ENCODE measurements at places on chromosomes 5 and 9. TPM values are rescaled to one million over a fixed set of nuclear protein-coding genes. Genes with fewer than 3 reads are reported as not detected.

GLRA1 gene
- not detected for total RNA-seq

BHMT2 gene
- total RNA-seq = not detected

PIGO gene
- total RNA-seq = 31.6 TPM

DNA sequence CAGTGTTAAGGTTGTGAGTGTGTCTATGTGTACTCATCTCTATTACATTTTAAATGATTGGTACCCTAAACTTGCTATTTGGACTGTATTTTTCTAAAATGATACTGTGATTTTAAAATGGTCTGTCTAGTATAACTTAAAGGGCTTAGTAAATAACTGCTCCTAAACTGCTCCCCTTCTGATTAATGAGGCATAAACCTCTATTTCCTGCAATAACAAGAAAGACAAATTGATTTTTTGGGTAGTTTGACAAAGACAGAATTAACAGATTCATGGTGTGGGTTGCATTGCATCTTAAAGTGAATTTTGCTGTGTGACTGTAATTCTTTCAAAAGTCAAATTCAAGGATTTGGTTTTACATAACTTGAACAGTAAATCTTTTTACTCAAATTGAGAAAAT, 8.1 kb upstream of the LRRTM2 start:
- H3K27ac ChIP-seq = no peak overlapping the region
- H3K27me3 ChIP-seq = no peaks in the 10 kb centered on the region
- peaks cover 8% of the 10 kb centered on the region for H3K36me3 ChIP-seq
- no peaks in the 10 kb centered on the region for H3K4me1 ChIP-seq
- no peak for DNase-seq

DNA sequence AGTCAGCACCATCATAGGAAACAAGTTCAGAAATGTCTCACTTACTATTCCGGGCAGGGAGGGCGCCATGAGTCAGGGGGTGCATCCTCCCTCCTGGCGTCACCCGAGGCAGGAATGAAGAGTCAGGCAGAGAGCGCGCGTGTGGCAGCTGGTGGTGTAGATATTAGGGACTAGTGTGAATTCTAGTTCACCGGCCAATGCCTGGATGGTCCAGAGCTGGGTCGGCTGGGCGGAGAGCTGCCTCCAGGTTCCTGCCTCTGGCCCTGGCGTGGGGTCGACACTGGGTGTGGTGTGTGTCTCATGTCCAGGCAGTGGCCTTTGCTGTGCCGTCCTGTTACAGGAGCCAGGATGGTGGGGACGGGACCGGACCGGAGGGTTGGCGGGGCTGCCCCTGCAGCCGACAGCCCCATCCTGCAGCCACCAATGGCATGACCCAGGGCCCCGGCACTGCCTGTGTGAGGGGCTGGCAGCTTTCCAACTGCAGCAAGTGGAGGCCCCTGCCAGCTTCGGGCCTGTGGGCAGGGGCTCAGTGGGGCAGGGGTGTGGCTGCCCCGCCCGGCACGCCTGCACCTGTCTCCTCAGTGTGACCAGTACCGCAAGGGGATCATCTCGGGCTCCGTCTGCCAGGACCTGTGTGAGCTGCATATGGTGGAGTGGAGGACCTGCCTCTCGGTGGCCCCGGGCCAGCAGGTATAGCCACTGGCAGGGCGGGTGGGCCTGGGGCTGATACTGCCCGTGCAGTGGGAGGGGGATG, 9.1 kb downstream of the DIPK1B start:
- H3K4me1 ChIP-seq = peaks cover 22% of the 10 kb centered on the region
- peaks cover 25% of the 10 kb centered on the region for H3K36me3 ChIP-seq
- H3K4me3 ChIP-seq = no peak overlapping the region
- peaks cover 3% of the 10 kb centered on the region for H3K27me3 ChIP-seq

DNA sequence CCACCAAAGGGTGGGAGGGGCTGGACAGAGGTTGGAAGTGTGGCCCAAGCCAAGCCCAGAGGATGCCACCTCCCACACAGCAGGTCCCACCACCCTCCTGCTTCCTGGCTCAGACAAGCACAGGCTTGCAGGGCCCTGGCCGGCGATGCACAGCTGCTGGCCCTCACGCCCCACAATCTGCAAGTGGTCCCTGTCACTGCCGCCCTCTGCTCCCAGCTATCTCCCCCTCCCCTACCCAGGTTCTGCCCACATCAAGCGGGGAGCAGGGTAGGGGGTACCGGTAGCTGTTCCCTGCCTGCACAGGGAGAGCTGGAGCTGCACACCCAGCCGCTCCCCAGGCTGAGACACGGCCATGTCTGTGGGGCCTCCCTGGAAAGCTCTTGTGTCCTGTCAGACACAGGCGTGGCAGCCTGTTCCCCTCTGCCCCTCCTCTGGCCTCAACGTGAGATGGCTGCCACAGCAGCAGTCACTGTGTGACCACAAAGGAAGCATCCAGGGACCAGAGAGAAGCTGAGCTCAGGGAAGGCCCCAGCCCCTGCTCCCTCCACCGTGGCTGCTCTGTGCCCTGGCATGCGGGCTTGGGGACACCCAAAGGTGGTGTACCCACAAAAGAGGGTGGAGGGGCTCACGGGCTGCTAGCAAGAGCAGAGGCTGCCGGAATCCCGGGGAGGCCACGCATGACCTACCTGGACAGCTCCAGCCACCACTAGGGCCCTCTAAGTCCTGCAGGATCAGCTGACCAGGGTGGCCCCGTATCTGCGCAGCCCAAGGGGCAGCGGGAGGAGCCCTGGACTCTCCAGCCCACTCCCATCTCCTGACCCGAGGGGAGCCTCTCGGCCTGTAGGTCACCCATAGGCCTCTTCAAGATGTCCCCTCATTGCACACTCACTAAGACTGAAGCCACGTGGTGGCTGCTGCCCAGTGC, 10.9 kb upstream of the ZDHHC11 start:
- no peaks in the 10 kb centered on the region for H3K4me1 ChIP-seq
- no peak overlapping the region for H3K27ac ChIP-seq
- H3K27me3 ChIP-seq = no peaks in the 10 kb centered on the region
- H3K36me3 ChIP-seq = peaks cover 7% of the 10 kb centered on the region
- no peak for DNase-seq

GRCh38 chr9:121811140-121811539, 159.7 kb downstream of the DAB2IP start:
- H3K27me3 ChIP-seq = no peaks in the 10 kb centered on the region
- no peaks in the 10 kb centered on the region for H3K36me3 ChIP-seq
- no peak overlapping the region for H3K4me3 ChIP-seq
- H3K4me1 ChIP-seq = no peaks in the 10 kb centered on the region
- DNase-seq = no peak

DNA sequence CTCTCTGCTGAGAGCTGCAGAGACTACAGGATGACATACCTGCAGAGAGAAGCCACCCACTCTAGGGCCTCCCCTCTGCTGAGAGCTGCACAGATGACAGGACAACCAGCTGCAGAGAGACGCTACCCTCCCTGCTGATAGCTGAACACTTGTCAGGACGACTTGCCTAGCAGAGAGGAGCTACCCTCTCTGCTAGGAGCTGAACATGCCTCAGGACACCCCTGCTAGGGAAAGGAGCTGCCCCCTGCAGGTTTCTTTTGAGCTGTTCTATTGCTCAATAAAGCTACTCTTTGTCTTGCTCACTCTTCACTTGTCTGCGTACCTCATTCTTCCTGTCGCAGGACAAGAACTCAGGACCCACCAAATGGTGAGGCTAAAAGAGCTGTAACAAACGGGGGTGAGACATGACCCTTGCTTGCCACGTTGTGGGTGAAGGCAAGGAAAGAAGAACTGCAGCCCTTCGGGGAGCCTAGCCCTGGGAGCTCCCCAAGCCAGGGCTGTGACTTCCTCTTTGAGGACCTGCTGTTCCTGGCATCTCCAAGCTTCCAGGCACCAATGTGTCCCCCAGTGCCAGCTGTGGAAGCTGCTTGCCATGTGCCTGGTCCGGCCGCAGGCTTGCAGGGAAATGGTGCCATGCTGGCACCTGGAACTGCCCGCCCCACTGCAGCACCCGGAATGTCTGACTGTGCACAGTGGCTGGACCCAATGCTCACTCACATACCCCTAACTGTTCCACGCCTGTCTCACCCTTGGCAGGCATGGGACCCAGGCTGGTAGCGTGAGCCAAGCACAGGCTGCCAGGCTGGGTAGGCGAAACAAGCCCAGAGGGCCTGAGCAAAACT, 5.1 kb upstream of the TESK1 start:
- no peaks in the 10 kb centered on the region for H3K36me3 ChIP-seq
- H3K27me3 ChIP-seq = no peaks in the 10 kb centered on the region
- H3K4me3 ChIP-seq = no peak overlapping the region

GRCh38 chr9:125547368-125547767, 159.6 kb downstream of the MAPKAP1 start:
- H3K4me1 ChIP-seq = no peaks in the 10 kb centered on the region
- DNase-seq = no peak
- H3K4me3 ChIP-seq = no peak overlapping the region

DNA sequence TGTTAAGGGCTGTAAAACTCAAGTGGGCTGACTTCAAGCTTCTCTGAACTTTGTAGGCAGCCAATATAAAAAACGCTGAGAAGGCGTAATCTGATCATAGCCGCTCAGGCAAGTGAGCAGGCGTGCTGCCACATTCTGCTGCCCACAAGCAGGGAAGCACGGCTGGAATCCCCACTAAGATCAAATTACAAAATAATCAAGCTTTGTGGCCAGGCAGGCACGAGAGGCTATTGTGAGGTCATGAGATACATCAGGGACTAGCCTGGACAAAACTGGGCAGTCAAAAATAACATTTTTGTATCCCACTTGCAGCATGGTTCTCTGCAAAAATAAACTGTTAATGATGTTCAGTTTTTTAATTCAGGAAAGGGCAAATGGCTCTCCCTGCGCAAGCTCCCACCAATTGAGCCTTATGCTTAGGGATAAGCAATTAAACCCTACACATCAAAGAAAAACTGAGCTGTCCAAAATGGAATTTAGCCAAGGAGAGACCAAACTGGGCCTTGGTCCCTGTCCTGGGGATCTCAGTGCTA, 64.0 kb downstream of the POU5F2 start:
- no peak for DNase-seq
- H3K4me3 ChIP-seq = no peak overlapping the region
- no peak overlapping the region for H3K27ac ChIP-seq
- H3K27me3 ChIP-seq = no peaks in the 10 kb centered on the region
- no peaks in the 10 kb centered on the region for H3K36me3 ChIP-seq
- peaks cover 3% of the 10 kb centered on the region for H3K4me1 ChIP-seq

GRCh38 chr9:129570450-129571297, 50.2 kb downstream of the C9orf50 start:
- H3K4me3 ChIP-seq = no peak overlapping the region
- peaks cover 33% of the 10 kb centered on the region for H3K27me3 ChIP-seq
- peaks cover 24% of the 10 kb centered on the region for H3K4me1 ChIP-seq
- no peak for DNase-seq

GRCh38 chr9:98931600-98932389, 11.9 kb upstream of the COL15A1 start:
- no peaks in the 10 kb centered on the region for H3K4me1 ChIP-seq
- DNase-seq = no peak
- H3K4me3 ChIP-seq = no peak overlapping the region
- peaks cover 49% of the 10 kb centered on the region for H3K27me3 ChIP-seq
- no peak overlapping the region for H3K27ac ChIP-seq
- H3K36me3 ChIP-seq = no peaks in the 10 kb centered on the region

GRCh38 chr9:14061936-14062585, 251.9 kb downstream of the NFIB start:
- no peaks in the 10 kb centered on the region for H3K27me3 ChIP-seq
- no peaks in the 10 kb centered on the region for H3K36me3 ChIP-seq
- no peaks in the 10 kb centered on the region for H3K4me1 ChIP-seq
- DNase-seq = no peak
- no peak overlapping the region for H3K27ac ChIP-seq

DNA sequence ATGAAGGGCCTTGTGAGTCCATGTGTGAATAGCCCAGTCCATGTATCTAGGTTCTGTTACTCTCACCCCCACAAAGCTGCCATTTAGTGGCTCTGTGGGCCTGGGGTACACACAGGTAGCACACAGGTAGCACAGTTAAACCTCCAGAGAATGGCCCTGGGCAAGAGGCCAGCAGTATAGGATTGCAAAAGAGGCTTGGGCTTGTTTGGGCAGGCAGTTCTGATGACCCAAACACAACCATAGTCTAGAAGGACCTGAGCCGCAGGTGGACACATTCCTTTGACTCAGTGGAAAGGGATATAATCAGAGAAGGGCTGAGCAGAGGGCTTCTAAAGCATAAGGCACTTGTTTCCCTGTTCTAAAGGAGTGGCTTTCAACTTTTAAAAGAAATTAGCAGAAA, 326.8 kb upstream of the SGCD start:
- H3K27ac ChIP-seq = no peak overlapping the region
- DNase-seq = no peak
- no peaks in the 10 kb centered on the region for H3K4me1 ChIP-seq
- no peak overlapping the region for H3K4me3 ChIP-seq

- H3K4me1 ChIP-seq = peaks cover 22% of the 10 kb centered on the region
- no peak for DNase-seq
- H3K4me3 ChIP-seq = no peak overlapping the region
Measured at GRCh38 chr5:139088024-139088423, 110.1 kb downstream of the SIL1 start.

DNA sequence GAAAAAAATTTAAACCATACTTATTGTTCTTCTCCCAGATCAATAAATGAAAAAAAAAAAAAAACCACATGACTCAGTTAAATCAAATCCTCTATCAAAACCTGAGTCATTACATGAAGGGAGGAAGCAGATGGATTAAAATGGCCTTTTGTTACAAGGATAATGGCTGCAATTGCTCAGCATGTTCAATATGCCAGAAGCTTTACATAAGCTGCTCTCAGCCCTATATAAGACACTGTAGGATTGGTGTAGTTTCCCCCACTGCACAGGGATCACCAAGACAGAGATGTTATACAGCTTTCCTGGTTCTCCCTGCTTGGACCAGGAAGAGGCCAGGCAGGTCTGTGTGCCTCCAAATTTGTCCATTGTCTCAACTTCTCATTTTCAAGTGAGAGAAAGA, 101.6 kb upstream of the MAP1B start:
- no peak overlapping the region for H3K27ac ChIP-seq
- DNase-seq = no peak
- H3K4me1 ChIP-seq = no peaks in the 10 kb centered on the region
- peaks cover 33% of the 10 kb centered on the region for H3K27me3 ChIP-seq
- no peak overlapping the region for H3K4me3 ChIP-seq

DNA sequence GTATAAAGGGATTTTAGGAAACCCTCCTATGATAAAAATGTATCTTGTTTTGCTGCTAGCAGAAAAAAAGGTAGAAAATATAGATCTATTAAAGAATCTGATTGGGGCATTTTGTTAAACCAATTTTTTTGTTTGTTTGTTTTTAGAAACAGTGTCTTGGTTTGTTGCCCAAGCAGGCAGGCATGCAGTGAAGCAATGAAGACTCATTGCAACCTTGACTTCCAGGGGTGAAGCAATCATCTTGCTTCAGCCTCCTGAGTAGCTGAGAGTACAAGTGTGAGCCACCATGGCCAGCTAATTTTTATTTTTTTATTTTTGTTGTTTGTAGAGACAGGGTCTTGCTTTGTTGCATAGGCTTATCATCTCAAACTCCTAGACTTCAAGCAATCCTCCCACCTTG, 755.8 kb upstream of the EDIL3 start:
- H3K4me1 ChIP-seq = no peaks in the 10 kb centered on the region
- H3K36me3 ChIP-seq = no peaks in the 10 kb centered on the region
- H3K4me3 ChIP-seq = no peak overlapping the region
- H3K27ac ChIP-seq = no peak overlapping the region

All from activated CD8-positive, alpha-beta memory T cell treated with anti-CD3 and anti-CD28 coated beads, Interleukin-2, amount 10 ng/mL, durations not matched to agents 7 days and 5 days (primary cell).